ENCODE measurements at places on chromosomes 6 and 20. TPM values are rescaled to one million over a fixed set of nuclear protein-coding genes. Genes with fewer than 3 reads are reported as not detected.

PLCB4 gene
- total RNA-seq: not detected

TMC2 gene
- total RNA-seq: not detected

PTPRT gene
- not detected for total RNA-seq

FAM209B gene
- 1.3 TPM for total RNA-seq

SAMD10 gene
- total RNA-seq: 33.4 TPM

IL20RA gene
- not detected for total RNA-seq

EPHA7 gene
- total RNA-seq: not detected

LY86 gene
- 1.2 TPM for total RNA-seq

C4B gene
- total RNA-seq: 5.5 TPM

BCAS1 gene
- total RNA-seq: 0.14 TPM

SNAP91 gene
- total RNA-seq: not detected

CST2 gene
- not detected for total RNA-seq

SLC44A4 gene
- not detected for total RNA-seq

TRAPPC3L gene
- total RNA-seq: not detected

LY6G5B gene
- total RNA-seq: 25.0 TPM

SLC26A8 gene
- not detected for total RNA-seq

DUSP15 gene
- total RNA-seq: not detected

COL9A3 gene
- not detected for total RNA-seq

WFDC10B gene
- total RNA-seq: not detected

SLCO4A1 gene
- 74.7 TPM for total RNA-seq

C20orf144 gene
- total RNA-seq: 0.30 TPM

PRR18 gene
- total RNA-seq: not detected

CLPSL2 gene
- total RNA-seq: not detected

BMP7 gene
- not detected for total RNA-seq

IGF2R gene
- total RNA-seq: 74.5 TPM

CD24 gene
- total RNA-seq: not detected

SIRPD gene
- not detected for total RNA-seq

FAM184A gene
- 3.7 TPM for total RNA-seq

CALHM6 gene
- 13.8 TPM for total RNA-seq

SEMG1 gene
- not detected for total RNA-seq

SLC4A11 gene
- 6.0 TPM for total RNA-seq

NKX2-2 gene
- not detected for total RNA-seq

SSTR4 gene
- not detected for total RNA-seq

METTL24 gene
- total RNA-seq: not detected

RHAG gene
- not detected for total RNA-seq

NOX3 gene
- total RNA-seq: not detected

ENPP3 gene
- 0.93 TPM for total RNA-seq

Measured in activated CD8-positive, alpha-beta memory T cell treated with anti-CD3 and anti-CD28 coated beads, Interleukin-2, amount 10 ng/mL, durations not matched to agents 7 days and 5 days (primary cell).